Muscle of leg (tissue), 16 donors: ENCODE measurements at places on chromosomes 2 and 18. TPM values are rescaled to one million over a fixed set of nuclear protein-coding genes. Genes with fewer than 3 reads are reported as not detected.

PIGN gene
- 19.0 TPM for total RNA-seq

HOXD9 gene
- 0.75 TPM for total RNA-seq

ACMSD gene
- not detected for total RNA-seq

LPIN2 gene
- total RNA-seq: 15.7 TPM

PSMA8 gene
- not detected for total RNA-seq

AKAIN1 gene
- 0.18 TPM for total RNA-seq

CDH2 gene
- total RNA-seq: 3.3 TPM

MC2R gene
- 0.18 TPM for total RNA-seq

SLC16A14 gene
- total RNA-seq: 4.2 TPM

MFSD2B gene
- 0.18 TPM for total RNA-seq

GRCh38 chr2:47457268-47457667 lies 54.3 kb downstream of the MSH2 start:
- DNase-seq: no peak

DNA sequence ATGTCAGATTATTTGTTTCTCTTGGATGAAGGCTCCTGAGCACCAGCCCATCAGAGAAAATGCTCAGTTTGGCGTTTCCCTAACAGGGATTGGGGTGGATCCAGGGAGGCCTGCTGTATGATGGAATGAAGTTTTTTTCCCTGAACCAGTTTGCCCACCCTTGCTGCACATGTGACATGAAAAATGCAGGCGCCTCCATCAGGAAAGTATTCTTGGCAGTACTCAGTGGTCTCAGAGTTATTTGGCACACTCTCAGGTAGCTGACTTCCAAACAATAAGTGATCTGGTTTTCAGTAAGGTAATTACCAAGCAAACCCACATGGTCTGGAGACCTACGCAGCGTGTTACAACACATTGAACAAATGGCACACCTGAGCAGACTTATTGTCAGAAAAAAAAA lies 254.9 kb downstream of the PAX3 start:
- no peak for DNase-seq

- DNase-seq: peak; percentile 38
These were observed 35.0 kb upstream of the IL1R2 start for GRCh38 chr2:101956465-101957438.

DNA sequence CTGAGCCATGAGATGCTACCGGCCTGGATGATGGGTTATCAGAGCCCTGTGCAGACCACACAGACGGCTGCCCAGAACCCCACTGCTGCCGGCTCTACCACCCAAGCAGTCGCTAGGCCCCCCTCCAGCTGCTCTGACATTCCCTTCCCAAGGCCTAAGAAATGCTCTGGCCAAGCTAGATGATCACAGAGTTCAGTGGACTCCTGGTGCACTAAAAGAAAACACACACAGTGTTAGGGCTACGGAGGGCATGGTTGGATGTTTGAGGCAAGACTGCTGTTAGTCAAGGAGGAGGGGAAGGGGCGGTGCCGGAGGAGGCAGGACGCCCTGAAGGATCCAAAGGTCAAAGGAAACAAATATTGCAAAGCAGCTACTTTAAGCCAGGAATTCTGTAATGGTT lies 174.5 kb downstream of the MYCN start:
- DNase-seq: no peak

GRCh38 chr2:20141056-20141762 lies 83.7 kb downstream of the SDC1 start:
- peak; percentile 32 for DNase-seq

- DNase-seq: no peak
These were observed 245.7 kb downstream of the DYM start for GRCh38 chr18:49214706-49215105.

DNA sequence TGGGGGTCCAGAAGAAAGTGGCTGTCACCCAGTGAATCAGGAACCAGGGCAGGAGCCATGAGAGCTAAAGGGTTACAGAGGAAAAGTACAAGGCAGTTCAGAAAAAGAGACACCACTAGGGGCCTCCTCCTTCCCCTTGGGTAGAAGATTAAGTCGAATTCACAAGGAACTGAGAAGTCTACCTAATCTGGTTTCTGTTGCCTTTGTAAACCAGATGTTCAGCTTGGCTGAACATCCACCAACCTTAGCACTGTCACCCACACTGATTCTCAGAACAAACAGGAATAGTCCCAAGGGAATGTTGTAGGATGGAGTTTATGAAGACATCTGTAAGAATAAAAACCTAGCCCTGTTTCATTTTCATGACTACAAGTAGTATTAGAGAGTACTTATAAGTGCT lies 90.4 kb upstream of the NOSTRIN start:
- peak; percentile 61 for DNase-seq

- DNase-seq: no peak
These were observed 52.3 kb downstream of the ARMC9 start for GRCh38 chr2:231250698-231251097.

- DNase-seq: no peak
These were observed 585.8 kb downstream of the CNTNAP5 start for GRCh38 chr2:124610866-124611265.

DNA sequence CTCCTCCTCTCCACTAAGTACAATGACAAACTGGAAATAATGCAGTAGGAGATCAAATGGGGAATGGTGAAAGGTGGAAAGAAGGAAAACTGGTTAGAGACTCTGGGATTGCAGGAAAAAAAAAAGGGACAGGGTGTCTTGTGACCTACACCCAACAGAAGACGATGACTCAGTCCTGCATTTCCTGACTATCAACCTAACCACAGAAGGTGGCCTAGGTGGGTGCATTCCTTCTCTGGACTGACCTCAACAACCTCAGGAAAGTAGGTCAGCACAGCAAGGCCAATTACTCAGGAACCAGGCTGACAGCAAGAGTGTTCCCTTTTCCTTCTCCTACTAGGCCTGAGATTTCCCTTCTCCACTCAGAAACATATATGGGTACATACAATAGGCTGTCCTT lies 1386.4 kb upstream of the ZEB2 start:
- DNase-seq: no peak

GRCh38 chr2:216206041-216206703 lies 97.0 kb downstream of the XRCC5 start:
- no peak for DNase-seq

DNA sequence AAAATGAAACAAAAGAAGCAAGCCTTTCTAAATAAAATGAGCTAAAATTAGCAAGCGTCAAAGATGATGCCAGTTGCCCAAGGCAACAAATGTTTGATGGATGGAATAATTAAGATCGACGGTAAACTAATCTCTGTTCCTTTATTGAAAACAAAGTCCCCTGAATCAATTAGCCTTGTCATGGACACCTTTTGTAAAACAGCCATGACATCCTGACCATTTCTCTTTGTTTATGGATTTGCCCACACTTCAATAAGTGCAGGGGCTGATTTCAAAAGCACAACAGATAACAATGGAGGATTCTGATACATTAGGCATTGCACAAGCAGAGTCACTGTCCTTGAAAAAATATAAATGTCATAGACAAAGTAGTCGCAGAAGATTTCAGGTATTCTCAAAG lies 160.1 kb upstream of the HNRNPA3 start:
- DNase-seq: no peak

DNA sequence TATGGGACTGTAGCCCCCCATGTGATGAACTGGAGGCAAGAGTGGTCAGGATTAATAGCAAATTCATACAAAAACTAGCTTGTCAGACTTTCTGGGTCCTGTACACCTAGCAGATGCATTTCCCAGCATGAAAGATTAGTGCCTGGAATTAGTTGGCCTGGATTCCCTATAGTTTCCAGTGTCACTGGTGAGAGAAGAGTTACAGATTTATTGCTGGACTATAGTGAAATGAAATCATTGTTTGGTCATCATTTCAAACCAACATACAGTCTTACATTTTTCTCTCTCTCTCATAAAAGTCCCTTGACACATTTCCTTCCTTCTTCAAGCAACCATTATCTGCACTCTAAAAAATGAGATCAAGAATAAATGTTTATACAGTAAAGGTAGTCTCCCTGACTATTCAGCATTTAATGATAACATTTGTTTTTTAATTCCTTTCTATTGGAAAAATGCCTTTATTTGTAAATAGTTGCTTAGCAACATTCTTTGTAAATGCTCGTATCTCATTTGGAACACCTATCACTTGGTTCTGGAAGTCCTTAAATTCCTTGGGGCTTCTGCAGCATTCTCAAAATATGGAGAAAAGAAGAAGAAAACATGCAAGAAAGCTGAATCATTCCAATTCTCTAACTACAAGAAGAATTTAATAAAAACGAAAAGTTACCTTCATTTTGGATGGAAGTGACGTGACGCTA lies 144.4 kb downstream of the MREG start:
- DNase-seq: peak; percentile 93

DNA sequence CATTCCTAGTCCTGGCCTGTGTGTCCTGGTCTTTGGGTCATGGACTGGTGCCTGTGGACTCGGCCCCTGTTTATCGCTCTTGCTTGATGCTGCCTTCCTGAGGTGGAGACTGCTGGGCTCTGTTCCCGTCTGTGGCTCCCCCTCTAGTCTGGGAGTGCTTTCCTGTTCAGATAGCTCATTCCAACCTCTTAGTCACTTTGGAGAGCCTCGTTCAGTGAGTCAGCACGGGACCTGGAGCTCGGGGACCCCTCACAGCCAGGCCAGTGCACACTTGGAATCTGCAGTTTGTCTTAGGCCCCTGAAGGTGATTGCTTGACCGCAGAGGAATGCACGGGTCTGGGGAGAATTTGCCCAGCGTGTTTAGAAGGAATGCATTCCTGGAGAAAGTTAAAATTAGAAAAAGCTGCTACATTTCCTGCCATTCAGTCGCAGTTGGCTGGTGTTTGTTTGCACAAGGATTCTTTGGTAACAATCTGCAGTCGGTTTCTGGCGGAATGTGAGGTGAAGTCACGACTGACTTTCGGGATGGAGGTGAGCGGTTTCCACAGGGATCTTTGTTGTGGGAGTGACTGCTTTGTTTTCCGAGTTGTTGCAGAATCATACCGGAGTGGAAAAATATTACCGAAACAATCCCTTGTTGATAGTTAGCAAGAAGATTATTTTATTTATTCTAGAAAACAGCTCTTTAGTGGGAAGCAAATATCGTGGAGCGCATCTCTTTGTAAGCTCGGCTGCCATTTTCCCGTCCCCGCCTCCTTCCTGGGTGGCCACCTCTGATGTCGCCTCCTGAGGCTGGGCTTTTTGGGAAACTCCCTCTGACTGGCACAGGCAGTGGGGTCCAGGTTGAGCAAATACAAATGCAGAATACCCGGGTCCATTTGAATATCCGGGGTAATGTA lies 29.6 kb downstream of the SH3BP4 start:
- DNase-seq: peak; percentile 93

GRCh38 chr2:15719566-15720313 lies 128.1 kb downstream of the DDX1 start:
- DNase-seq: no peak

- peak; percentile 99 for DNase-seq
These were observed at the start of gene SIX2 for GRCh38 chr2:45009303-45009927. SIX2 (minus strand) TSS chr2:45009452; CDS start chr2:45009110, 342 bp downstream.

- DNase-seq: no peak
These were observed 62.6 kb downstream of the NBAS start for GRCh38 chr2:15498554-15498953.

GRCh38 chr2:230717600-230717999 lies 5.0 kb downstream of the CAB39 start:
- no peak for DNase-seq

DNA sequence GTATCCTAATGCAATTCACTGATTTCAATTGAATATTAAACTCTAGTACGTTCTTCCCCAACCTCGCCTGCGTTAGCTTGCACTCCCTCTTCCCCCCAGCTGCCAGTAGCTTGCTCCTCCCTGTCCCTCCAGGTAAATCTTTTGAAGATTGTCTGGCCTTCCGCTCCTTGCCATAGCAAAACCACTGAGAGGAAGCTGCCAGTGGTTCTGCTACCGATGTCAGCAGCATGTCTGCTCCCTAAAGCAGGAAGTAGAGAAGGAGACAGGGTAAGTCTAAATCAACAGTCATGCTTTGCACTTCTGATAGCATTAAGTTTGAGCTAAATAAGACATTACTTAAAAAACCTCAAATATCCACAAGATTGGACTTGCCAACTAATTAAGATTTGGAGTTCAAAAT lies 89.1 kb downstream of the SCN2A start:
- DNase-seq: no peak

DNA sequence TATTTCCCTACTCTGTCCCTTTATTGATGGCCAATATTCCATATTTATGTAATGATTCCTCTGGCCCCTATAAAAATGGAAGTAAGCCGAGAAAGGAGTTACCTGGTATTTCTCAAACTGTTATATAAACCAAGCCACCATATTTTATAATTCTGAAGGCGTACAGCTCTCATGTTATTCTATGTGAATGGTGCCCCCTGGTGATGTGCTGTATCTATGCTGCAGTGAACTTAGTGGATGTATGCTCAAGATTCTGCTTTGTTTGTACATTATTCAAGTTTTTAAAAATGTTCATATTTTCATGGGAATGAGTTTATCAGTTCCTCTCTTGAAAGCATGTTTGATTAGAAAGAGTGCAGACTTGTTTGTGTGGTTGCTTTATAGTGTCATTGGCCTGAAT lies 194.5 kb upstream of the LRRTM1 start:
- peak; percentile 37 for DNase-seq

GRCh38 chr2:237636578-237636977 lies 9.2 kb downstream of the LRRFIP1 start:
- DNase-seq: no peak
